Skin of body (tissue), 3 donors: ENCODE measurements at places on chromosomes 1 and 21. TPM values are rescaled to one million over a fixed set of nuclear protein-coding genes. Genes with fewer than 3 reads are reported as not detected.

GRCh38 chr1:218743861-218744505, 398.8 kb downstream of the TGFB2 start:
- DNase-seq = no peak

GRCh38 chr1:17802164-17802563, 47.0 kb downstream of the ACTL8 start:
- no peak for DNase-seq

GRCh38 chr1:156999596-157000320, 45.8 kb downstream of the ARHGEF11 start:
- no peak for DNase-seq

GRCh38 chr1:9842073-9842711, 18.4 kb upstream of the CLSTN1 start:
- DNase-seq = no peak

- no peak for DNase-seq
These were observed 120.2 kb downstream of the GLIS1 start for GRCh38 chr1:53618500-53619366.

DNA sequence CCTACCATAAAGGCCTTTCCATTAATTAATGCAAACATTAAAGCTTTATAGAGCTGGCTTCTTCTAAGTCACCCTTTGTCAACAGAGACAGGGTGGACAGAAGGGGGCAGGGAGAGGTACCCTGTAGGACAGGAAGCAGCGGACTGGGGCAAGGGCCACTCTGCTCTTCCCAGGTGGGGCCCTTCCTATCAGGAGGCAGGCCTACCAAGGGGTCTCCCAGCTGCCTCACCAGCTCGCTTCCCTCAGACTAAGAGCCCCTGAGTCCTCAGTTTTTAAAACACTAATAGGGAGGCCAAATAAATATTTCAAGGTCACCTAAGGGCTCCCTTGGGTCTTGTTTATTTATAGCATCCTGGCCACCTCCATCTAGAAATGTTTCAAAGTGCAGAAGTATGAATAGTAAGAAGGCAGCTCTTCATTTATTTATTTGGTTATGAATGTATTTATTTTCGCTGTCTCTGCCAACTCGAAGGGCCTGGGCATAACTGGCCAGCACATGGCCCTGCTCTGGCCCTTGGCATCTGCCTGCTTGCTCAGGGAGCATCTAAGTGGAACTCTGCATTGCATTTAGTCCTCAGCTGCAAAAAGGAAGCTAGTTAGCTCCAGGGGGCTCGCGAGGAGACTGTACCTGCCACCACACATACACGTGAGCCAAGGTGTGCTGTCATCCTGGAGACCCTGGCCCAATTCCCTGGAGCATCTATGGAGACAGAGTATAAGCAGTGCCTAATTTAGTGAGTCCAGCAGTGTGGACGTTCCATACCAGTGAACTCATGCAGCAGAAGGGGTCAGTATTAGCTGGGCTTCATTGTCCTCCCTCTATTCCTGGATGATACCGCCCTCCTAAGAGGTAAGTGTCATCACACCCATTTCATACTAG, 395.1 kb upstream of the VAMP3 start:
- DNase-seq = no peak

GRCh38 chr1:240619906-240620621, 8.1 kb upstream of the GREM2 start:
- no peak for DNase-seq

DNA sequence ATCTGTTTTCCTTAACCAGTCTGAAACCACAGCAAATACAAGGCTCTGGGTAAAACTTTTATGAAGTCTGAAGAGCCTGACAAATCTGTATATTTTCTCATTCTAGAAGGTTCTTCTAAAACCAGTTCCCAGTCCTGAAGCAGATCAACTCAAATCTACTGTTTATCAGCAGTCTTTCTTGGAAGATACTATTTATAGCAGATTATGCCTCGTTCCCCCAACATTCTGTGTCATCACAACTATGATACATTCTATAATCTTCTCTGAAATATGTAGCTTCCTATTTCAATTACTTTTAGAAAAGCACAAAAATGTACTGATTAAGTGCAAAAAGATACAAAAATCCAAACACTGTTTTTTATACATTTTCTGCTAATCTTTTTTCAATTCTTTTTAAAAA, 67.5 kb downstream of the NIBAN1 start:
- DNase-seq = no peak

DNA sequence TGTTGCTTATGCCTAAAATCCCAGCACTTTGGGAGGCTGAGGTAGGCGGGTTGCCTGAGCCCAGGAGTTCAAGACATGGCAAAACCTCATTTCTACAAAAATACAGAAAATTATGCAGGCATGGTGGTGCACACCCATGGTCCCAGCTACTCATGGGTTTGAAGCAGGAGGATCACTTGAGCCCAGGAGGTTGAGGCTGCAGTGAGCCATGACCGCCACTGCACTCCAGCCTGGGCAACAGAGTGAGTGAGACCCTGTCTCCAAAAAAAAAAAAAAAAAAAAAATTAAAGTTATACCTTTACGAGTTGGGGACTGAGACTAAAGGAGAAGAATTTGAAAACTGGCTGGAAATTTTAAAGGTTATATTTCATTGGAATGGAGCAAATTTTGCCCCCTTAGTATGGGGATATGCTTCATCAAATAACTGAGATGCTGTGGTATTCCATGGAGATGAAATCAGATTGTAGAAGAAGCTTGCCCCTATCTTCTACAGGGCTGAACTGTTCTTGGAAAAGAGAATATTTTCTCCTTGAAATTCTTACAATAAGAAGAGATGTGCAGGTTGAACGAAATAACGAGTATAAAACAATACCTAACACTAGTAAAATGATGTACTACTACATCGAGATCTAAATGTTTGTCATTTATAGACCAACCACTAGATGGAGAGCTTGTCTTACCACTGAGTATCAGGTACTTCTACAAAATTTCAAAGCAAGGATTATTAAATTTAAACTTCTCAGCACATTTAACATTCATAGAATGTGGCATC, 34.9 kb upstream of the SCYL3 start:
- peak; percentile 34 for DNase-seq

DNA sequence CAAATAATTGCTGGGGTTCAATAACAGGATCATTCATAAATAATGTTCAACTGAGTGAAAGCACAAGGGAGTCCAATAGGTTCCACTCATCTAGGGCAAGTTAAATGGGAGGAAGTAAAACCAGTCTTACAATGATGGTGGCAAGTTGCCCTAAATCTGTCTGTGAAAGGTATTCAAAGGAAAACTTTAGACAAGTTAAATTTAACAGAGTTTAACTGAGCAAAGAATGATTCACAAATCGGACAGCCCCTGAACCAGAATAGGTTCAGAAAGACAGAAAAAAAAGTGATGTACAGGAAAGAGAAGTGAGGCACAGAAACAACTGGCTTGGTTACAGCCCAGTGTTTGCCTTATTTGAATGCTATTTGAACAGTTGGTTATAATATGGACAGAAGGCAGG, 183.5 kb upstream of the ADGRL4 start:
- DNase-seq = no peak

GRCh38 chr21:43351501-43352153, 75.3 kb downstream of the SIK1 start:
- no peak for DNase-seq

- peak; percentile 68 for DNase-seq
These were observed 517 bp upstream of the H3-3A start for GRCh38 chr1:226061841-226062557.

DNA sequence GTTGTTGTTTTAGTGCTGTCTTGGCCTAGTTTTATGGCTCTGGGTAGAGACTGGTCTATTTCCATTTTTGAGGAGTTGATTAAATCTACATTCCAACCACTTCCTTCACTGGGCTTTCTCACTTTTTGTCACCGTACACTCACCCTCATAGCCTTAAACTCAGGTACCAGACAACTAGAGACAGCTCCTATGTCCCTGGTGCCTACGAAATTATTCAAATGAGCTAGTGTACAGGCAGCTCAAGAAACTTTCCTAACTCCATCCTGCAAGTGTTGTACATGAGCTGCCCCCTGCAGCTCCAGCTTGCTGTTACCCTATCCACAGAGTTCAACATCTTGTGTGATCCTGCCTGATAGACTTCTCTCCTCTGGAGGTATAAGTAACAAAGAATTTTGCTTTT, 704.8 kb upstream of the RGS18 start:
- DNase-seq = no peak

- no peak for DNase-seq
These were observed 859 bp upstream of the ZBTB18 start for GRCh38 chr1:244050014-244050834.

The NUP210L gene
- 0.10 TPM for total RNA-seq

The RGS1 gene
- total RNA-seq = 13.0 TPM

The NTRK1 gene
- total RNA-seq = 0.20 TPM

DNA sequence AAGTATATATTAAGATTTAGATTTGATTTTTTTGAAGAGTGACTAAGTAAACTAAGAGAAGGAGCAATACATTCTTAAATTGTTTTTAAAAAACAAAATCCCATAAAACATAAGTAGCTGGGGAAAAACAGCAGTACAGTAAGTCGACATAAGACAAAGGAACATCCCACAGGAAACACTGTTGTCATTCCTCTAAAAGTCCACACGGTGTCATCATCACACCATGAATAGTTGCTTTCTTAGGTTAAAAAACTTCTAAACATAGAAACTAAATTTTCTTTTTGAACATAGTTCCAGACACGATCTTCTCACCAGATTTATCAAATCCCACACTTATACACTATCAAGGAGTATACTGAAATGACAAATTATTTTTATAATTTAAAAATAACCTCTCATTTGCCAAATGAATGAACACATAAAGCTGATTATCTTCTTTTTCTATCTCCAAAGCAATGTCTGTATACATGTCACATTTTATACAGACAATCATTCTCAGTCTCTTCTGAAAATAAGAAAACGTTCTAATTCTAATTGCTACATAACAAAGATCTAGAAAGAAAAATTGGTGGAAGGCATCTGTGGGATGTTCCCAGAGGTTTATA, 15.8 kb downstream of the ODF2L start:
- DNase-seq = peak; percentile 88

The CHTOP gene
- 52.1 TPM for total RNA-seq

GRCh38 chr1:245683676-245684075, 528.9 kb downstream of the KIF26B start:
- peak; percentile 10 for DNase-seq

- DNase-seq = no peak
These were observed 9.8 kb downstream of the SDHC start for GRCh38 chr1:161324020-161324419.

The PRCC gene
- total RNA-seq = 25.8 TPM

- no peak for DNase-seq
These were observed 34.6 kb downstream of the TMEM63A start for GRCh38 chr1:225847610-225848009.

DNA sequence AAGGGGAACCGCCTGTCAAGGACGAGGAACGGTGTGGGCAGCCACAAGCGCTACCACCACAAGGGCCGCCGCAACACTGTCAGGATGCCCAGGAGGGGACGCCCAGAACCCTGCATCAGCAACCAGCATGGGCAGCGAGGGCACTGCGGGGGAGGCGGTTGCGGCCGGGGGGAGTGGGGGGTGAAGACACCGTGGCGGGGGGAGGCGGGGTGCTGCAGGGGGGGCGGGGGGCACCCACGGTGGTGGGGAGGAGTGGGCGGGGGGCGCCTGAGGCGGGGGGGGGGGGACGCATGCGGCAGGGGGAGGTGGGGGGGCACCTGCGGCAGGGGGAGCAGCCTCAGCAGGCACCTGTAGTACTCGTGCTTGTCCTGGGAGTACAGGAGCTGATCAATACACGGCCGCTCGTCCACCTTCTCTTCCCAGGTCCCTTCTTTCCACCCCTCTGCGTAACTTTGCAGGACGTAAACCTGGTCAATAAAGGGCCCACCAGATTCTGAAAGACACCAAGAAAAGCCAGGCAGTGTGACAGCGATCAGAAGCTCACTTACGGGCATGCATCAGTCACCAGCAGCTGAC, 4.6 kb downstream of the POFUT2 start:
- no peak for DNase-seq

DNA sequence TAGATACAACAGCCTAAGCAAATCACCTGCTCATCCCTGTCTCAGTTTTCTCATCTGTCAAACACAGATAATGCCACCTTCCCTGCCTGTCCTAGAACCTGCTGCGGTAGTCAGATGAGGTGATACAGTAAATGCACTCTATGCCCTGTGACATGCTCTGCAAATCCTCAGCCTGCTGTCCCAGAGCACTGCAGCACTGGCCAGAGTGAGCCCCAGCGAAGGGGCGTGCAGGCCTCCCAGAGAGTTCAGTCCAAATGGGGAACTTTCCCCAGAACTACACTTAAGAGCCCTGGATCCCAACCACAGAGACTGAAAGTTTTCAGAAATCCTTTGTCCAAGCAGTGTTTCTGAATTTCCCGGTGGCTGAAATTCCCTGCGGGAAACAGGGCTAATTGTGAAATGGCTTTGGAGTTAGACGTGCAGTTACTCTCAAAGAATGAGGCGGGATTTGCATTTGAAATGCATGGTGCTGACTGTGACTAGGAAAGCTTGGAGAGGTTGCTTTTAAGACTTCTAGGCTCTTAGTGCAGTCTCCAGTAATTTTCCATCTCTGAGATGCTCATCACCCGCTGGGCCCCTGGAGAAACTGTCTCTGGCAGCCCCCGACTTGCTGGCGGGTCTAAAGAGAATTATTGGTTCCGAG, 206.5 kb upstream of the AJAP1 start:
- DNase-seq = peak; percentile 25

GRCh38 chr1:214493126-214493796, 58.1 kb downstream of the PTPN14 start:
- no peak for DNase-seq

- DNase-seq = peak; percentile 96
These were observed at the start of gene PMF1 for GRCh38 chr1:156212833-156213643. TSS of gene PMF1 (plus strand) at chr1:156213007. CDS start at chr1:156213016, 9 bp downstream.

GRCh38 chr1:205812271-205812877, 624 bp downstream of the SLC41A1 start:
- no peak for DNase-seq

DNA sequence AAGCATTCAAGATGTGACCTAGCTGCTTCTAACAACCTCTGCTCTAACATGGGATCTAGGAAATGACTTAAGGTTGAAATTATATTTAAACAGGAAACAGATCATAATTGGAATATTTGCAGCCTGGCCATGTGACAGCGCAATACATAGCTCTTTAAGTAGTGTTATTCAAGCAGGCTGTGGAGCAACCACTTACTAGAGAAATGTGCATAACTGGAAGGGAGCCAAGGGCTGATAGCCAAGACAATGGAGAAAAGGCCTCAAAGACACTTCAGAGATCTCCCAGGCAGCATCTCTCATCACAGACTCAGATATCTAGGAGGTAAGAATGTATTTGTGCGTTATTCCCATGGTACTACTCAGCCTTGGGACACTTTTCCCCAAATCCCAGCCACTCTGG, 823.0 kb upstream of the PRMT6 start:
- DNase-seq = no peak

- peak; percentile 16 for DNase-seq
These were observed 271.4 kb downstream of the FOXD2 start for GRCh38 chr1:47709019-47709871.

- DNase-seq = no peak
These were observed 55.7 kb downstream of the PLEKHA6 start for GRCh38 chr1:204304067-204304466.

DNA sequence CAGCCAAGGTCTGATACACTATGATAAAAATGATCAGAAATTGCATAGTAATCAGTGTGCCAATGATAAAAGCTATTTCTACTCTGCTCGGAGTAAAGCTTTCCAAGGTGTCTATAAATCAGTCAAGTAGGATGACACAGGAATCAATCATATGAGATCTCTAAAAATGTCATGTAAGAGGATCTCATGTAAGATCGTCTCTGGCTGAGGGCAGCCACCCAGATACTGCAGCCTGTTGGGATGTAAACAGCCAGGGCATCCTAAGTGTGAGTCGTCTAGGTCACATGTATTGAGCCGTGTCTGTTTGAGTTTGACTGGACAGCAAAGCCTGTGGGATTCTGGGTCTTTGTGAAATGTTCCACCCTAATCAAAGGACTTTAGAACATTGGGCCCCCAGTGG, 2.8 kb upstream of the TEX35 start:
- no peak for DNase-seq

GRCh38 chr1:211910913-211911485, 80.4 kb upstream of the LPGAT1 start:
- DNase-seq = no peak
